Effector CD8-positive, alpha-beta T cell (primary cell): ENCODE measurements at places on chromosomes 2 and 18.

DNA sequence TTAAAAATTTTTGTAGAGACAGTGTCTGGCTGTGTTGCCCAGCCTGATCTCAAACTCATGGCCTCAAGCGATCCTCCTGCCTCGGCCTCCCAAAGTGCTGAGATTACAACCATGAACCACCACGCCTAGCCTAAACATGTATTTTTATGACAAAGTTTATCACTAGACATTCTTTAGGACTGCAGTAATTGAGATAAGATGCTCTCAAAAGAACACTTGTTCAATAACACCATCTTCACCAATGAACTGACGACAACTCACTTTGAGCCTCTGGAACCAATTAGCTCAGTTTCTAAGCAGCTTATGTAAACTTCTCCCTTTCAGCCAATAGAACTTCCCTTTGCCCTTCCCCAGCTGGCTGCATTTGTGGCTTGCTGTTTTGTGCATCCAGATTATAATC lies 15.3 kb upstream of the PPP4R1 start:
- DNase-seq = no peak

- DNase-seq = no peak
Observed at GRCh38 chr2:127200962-127201361, 19.1 kb downstream of the CYP27C1 start.

- DNase-seq = no peak
Observed at GRCh38 chr18:48098007-48098406, 167.5 kb upstream of the SMAD2 start.

DNA sequence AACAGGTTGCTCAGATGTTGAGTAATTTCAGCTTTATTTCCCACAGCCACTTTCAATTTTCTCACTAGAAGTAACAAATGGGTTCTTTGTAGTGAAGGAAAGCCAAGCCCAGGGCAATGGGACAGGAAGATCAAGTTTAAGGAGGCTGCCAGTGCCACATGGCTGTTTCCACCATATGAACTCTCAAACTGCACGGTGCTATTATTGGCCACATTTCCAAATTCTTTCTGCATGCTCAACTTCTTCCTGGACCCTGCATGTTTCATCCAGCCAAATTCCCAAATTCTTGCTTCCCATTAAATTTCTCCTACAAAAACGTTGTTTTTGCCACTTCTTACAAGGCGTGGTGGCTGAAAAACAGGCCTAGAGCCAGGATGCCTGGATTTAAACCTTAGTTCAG lies 193.3 kb upstream of the SPHKAP start:
- no peak for DNase-seq

DNA sequence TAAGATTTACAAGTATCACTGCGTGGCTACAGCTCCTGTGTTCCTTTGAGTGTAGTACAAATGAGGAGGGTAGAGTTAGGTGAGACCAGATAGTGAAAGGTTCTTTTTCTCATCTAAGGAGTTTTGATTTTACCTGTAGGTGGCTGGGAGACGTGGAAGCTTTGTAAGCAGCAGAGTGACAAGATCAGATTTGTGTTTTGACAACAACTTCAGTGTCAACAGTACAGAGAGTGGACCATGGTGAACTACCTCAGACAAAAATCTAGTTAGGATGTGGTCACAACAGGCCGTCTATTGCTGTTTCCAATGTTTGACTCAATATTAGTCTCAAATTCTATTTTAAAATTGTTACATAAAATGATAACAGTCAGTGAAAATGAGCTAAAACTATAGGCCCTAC lies 20.3 kb upstream of the UGP2 start:
- no peak for DNase-seq

DNA sequence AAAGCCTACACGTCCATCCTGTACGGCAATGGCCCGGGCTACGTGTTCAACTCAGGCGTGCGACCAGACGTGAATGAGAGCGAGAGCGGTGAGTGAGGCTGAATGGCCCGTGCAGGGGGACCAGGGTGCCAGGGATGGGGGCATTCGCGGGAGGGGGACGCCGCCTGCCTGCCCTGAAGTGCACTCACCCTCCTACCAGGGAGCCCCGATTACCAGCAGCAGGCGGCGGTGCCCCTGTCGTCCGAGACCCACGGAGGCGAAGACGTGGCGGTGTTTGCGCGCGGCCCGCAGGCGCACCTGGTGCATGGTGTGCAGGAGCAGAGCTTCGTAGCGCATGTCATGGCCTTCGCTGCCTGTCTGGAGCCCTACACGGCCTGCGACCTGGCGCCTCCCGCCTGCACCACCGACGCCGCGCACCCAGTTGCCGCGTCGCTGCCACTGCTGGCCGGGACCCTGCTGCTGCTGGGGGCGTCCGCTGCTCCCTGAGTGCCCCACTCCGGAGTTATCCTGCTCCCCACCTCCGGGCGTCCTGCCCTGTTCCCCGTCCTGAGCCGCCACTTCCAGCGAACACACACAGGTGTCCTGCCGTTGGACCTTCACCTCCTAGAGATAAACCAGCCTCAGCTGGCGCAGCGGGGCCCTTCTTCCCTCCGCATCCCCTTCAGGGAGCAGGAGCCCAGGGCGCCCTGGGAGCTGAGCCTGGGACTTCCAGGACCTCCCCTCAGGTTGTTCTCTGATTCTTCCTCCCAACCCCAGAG lies 2.9 kb downstream of the ALPI start:
- DNase-seq = no peak

GRCh38 chr18:14179306-14179705 lies 47.1 kb upstream of the ZNF519 start:
- DNase-seq = no peak

- no peak for DNase-seq
Observed at GRCh38 chr2:237666606-237667005, 39.2 kb downstream of the LRRFIP1 start.

DNA sequence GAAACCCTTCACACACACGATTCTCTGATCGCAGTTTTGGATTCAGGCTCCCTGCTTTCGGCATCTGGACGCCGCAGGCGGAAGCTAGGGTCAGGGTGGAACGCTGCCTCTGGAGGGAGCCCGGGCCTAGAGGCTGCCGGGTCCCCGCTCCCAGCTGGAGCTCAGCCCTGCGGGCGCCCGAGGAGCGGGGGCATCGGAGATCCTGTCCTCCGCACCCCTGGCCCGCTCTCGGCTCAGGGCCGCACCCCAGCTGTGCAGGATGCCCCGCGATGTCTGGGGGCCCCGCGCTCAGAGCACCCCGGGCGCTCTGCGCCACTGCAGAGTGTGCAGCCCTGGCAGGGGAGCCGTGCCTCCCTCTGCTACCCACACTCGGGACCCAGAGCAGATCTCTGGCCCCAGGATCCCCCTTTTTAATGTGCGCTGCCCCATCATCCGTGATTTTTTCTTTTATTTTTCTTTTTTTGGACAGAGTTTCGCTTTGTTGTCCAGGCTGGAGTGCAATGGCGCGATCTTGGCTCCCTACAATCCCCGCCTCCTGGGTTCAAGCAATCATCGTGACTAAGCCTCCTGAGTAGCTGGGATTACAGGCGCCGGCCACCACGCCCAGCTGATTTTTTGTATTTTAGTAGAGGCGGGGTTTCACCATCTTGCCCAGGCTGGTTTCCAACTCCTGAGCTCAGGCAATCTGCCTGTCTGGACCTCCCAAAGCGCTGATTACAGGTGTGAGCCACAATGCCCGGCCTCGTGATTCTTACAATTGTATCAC lies 54.8 kb upstream of the TUBA3E start:
- DNase-seq = no peak

DNA sequence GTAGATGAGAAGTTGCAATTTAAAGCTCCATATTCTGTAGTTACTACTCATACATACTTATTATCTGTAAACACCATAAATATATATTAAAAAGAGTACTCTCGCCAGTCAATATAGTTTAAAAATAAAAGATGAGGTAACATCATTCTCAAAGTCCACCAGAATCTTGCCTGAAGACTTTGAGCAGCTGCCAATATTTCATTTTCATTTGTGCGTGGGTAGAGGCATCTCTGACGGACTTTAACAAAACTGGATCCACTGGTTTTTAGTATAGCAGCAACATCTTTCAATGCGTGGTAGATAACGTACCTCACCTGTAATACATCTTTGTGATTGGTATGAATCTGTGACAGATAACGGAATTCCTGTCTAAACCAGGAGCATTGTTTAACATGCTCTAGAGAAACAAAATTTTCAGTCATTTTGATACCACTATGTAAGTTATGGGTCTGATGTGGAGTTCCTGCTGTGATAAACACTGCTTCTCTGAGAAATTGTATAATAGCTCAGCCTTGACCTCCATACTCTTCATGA lies 45.0 kb downstream of the WDR75 start:
- DNase-seq = no peak

GRCh38 chr2:84830095-84830494 lies 50.8 kb downstream of the TRABD2A start:
- no peak for DNase-seq

DNA sequence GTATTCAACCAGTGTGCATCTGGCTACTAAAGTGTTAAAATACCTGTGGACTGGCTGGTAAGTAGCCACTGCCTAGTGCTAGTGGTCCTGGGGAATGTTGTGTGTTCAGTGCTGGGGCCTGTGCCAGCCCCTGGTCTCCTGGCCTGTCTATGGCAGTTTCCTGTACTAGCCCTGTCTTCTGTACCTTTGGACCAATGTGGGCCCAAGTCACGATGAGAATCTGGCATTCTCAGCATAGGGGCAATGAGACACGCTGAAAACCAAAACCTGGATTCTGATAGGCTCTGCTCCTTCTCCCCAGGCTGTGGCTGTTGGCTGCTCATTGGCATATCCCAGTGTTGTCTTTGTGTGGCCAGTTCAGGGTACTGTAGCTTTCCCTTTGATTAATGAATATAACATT lies 170.4 kb downstream of the PTPRM start:
- no peak for DNase-seq

DNA sequence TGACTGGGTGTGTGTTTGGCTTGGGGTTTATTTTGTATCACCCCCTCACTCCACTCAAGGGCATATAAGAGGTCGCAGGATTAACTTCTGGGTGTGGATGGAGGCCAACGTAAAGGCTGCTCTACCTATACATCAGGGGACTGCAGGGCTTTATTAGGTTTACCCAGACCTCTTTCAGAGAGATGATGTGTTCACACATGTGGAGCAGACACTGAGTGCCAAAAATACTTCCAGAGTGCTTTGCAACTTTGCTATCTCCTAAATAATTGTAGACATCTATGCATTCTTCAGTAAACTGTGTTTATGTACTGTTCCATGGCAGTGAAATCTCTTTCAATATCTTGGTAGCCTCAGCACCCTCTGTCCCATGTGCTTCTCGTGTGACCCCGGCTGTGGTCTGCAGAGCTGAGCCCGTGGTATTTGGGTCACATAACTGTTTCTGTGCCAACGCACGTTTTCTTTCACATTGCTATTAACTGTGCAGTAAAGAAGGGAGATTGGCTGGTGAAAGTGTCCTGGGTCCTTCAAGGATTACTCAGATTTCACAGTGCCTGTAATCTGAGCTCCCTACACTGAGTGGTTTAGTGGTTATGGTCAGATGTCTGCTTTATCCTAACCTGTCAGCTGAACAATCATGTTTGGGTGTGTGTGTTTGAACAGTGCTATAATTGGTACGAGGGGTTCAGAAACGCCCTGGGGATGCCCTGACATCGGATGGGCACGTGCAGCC lies 208.1 kb downstream of the VAPA start:
- no peak for DNase-seq

- DNase-seq = no peak
Observed at GRCh38 chr2:38702413-38702812, 36.5 kb downstream of the GALM start.

DNA sequence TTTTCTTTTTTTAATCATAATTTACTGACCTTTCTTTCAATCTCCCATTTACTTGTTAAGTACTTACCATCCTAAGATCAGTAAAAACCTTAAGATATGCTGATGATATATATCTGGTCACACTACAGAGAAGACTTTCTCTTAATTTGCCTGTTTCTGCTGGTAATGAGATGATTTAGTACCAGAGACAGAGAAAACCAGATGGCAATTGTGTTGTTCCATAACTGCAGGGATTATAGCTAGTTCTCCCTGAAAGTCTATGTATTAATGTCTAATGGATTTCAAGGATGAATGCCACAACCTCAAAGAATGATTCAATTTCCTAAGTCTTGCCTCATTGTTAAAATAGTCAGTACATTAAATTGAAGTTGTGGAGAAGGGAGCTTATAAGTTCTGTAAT lies 40.3 kb downstream of the SNTG2 start:
- DNase-seq = no peak

DNA sequence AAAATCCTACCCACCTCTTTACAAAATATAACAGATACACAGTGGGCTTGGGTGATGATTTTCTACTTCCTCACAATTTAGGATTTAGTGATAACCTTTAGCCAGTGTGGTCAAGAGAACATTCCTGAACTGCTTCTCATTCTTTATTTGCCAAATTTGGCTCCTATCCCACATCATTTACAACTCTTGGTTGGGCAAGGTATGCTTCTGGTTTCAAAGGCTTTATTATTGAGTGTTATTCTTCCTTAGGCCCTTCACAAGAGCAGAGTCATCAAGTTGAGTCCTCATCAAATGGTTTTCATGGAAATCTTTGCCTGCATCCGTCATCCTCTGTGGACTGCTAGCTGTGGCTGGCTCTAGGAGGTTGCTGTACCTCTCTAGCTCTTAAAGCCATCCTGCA lies 472.0 kb upstream of the ETAA1 start:
- no peak for DNase-seq

DNA sequence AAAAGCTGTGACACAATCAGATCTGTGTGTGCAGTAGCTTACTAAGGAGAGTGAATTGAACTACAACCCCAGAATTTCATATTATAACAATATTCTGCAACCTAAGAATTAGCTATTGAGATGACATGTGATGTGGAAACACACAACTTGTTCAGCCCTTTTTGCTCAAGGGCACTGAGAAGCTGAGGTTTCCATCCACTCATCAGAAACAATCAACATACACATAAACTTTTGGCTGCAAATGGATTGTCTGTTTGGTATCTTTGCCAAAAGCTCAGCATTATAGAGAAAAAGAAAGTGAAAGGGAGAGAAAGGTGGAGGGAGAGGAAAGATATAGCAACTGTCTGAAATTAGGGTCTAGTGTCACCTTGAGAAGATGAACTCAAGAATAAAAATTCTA lies 117.2 kb upstream of the KLF7 start:
- DNase-seq = no peak

DNA sequence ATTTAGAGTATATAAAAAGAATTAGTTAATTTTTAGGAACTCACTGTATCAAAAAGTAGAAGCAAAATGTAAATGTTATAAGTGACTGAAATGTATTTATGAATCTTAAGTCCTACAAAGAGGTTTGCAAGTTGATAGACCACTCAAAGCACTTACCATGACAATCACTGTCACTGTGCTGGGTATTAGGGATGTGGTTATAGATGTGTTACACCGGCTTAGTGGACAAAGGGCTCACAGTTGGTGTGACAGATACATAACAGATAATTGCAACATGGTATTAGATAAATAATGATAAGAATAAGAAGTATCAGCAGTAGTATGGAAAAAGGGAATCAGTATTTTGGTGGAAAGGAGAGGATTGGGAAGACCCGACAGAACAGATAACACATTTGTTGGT lies 21.6 kb downstream of the AGFG1 start:
- DNase-seq = no peak

- no peak for DNase-seq
Observed at GRCh38 chr18:8496186-8496585, 113.1 kb upstream of the RAB12 start.
